ENCODE measurements at places on chromosomes 5 and 9.

DNA sequence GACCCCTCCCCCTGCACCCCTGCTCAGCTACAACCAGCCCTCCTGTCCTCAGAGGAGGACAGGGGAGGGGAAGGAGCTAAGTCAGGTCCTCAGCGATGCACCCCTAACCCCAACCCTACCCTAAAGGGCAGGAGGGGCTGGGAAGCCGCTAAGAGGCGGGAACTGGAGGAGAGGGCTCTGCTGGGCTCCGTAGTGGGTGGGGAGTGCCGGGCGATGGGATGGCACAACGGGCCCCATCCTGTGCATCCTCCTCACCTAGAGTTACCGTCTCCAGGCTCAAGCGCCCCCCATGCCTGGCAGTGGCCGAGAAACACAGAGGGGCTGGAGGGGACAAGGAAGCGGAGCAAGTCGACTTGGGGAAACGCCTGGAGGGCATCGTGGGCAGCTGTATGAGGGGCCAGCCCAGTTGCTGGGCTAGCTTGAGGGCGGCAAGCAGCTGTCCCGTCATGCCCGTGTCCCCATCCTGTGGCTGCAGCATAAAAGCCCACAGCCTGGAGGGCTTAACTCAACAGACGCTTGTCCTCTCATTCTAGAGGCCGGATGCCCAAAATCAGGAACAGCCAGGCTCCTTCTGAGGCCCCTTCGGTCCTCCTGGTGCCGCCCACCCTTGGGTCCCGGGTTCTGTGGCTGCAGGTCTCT, 23.0 kb upstream of the UBAC1 start:
- DNase-seq, result no peak

DNA sequence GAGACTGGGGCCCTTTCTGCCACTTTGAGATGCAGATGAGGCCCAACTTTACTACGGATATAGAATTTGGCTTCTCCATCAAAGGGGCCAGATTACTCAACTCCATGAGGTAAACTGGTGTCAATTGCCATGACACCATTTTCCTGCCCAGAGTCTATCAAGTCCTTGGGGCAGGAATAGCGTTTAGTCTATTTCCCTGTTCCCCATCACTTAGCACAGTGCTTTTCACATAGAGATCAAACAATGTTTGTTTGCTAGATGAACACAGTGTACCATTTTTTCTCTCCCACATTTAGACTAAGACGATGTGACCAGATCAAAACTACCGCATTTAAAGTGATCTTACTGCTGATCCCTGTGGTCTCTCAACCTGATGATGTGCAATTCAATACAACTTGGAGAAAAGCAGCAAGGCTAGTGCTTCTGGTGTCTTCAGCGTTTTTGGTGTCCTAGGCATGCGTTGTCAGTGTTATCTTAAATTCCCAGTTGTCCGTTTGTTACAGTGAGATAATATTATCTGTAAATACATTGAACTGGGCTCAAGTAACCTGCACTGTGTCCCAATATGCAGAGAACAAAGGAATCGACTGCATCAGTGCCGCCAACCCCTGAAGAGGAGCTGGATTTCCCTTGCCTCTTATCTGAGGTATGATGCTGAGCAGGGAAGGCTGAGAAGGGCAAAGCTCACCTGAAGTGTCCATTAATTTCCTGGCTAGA, 446.2 kb downstream of the PLK2 start:
- no peak for DNase-seq

GRCh38 chr9:136611119-136611518, 51.6 kb upstream of the EGFL7 start:
- no peak for DNase-seq

GRCh38 chr9:104921067-104921741, 6.8 kb downstream of the ABCA1 start:
- DNase-seq, result no peak
